Stimulated activated CD8-positive, alpha-beta memory T cell treated with anti-CD3 and anti-CD28 coated beads, Interleukin-15, amount 100 ng/mL, for 4 hours (primary cell): ENCODE measurements at places on chromosomes 12 and 14.

GRCh38 chr12:95205685-95206084 is 11.6 kb downstream of the FGD6 start:
- DNase-seq, result no peak

DNA sequence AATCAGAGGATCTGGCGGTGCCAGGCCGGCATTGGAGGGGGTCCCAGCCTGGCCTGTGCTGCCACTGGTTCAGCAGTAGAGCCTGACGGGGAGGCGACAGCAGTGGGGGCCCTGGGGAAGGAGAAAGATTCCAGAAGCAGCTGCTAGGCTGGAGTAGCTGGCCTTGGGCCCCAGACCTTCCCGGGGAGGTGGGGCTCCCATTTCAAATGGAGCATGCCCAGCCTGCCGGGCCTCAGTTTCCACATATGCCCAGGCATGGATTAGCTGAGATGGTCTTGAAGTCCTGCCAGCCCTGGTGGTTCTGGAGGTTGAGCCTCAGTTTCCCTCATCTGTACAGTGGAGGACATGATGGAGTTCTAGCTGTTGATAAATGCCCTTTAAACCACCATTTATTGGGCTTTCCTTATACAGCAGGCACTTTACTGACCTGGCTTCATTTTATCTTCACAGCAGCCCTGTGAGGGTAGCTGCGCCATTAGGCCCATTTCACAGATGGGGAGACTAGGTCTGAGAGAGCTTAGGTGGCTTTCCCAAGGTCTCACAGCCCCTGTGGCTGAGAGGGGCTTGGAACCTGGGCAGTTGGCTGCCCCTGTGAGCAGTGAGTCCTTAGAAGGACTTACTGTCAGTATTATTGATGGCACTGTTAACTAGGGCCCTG is 21.8 kb downstream of the SH2B3 start:
- no peak for DNase-seq

DNA sequence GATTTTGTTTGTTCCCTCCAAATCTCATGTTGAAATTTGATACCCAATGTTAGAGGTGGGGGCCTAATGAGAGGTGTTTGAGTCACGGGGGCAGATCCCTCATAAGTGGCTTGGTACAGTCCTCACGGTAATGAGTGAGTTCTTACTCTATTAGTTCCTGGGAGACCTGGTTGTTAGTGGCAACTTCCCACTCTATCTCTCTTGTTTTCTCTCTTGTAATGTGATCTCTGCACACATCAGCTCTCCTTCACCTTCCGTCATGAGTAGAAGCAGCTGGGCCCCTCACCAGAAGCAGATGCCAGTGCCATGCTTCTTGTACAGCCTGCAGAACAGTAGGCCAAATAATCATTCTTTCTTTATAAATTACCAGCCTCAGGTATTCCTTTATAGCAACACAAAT is 29.6 kb upstream of the KCNK10 start:
- DNase-seq, result no peak

GRCh38 chr12:131251336-131252101 is 297.8 kb downstream of the ADGRD1 start:
- DNase-seq, result no peak

DNA sequence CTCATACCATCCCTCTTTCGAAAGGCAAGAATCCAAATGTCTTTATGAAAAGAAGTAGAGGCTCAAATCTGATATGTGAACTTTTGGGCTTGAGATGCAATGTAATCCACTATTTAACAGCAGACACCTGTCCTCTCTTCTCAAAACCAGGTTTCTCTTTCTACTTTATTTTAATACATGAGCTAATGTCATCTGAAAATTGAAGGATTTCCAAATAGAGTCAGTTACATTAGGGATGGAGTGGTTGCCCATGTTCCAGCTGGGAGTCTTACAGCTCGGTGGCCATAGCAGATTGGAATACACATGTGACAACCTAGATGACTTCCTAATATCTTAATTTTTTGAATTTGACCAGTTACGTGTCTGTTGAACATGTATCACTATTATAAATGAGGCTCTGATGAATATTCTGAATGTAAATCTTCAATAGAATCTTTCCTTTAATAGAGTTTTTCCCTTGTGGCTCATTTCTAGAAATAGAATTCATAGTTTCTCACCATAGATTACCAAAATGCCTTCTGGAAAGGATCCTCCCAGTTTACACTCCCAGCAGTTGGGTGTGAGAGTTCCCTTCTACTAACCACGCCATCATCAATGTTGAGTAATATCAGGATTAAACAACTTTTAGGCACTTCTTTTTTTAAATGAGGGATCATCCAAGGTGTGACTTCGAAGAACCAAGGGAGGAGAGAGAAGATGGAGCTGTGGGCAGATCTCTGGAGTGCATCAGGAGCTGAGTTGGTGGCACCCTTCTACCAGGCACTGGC is 49.2 kb downstream of the GPR135 start:
- no peak for DNase-seq

DNA sequence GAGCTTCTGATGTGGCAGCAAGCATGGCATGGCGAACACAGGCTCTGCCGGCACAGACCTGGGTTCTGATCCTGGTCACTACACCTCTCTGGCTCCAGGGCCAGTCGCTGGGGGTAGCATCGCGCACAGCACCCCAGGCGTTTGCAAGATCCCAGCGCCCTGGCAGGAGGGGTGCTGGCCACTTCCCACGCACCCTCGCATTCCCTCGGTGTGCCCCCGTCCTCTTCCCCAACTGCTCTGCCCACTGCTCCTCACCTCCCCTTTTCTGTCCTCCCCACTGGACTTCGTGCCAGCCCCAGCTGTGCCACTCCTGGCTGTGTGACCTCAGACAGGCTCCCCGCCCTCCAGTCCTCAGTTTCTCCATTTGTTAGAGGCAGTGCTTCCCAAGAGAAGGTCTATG is 2.8 kb downstream of the CDK2AP1 start:
- no peak for DNase-seq

DNA sequence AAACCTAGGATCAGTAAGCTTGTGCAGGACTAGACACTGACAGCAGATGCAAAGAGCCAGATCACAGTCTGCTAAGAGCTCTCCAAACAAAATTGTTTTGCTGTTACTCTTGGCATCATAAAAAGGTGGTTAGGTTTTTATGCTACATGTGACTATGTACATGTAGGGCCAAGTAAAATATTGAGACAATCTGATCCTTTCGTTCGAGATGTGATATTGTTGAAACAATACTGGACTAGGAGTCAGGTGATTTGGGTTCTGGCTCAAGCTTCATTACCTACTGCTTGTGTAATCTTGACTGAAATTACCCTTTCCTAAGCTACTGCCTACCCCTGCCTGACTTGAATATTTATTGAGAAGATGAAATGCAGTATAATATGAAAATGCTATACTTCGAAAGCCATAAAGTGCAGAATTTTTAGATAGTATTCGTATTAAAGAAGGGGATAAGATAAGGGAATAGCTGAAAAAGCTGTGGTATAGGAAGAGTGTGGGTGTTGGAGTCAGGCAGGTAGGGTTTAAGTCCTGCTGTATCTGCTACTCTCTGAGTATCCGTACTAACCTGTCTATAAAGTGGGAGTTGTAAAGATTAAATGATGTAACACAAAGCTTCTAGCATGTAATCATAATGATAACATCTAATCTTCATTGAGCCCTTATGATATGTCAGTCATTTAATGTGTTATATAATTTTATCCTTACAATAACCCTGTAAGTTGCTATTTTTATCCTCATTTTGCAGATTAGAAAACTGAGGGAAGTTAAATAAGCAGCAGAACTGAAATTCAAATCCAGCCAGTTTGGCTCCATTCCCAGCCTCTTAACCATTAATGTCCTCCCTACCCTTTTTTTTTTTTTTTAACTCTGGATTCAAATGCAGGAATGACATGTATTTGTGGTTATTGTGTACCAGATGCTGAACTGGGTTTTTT is 38.6 kb upstream of the ATF1 start:
- DNase-seq, result no peak
